ENCODE measurements at places on chromosomes 11 and 22.
A peak's percentile ranks its signal among the peaks of the same experiment; 100 is the strongest.

GRCh38 chr11:61862714-61863547 is 28.4 kb downstream of the FADS3 start:
- H3K36me3 ChIP-seq, result no peaks in the 10 kb centered on the region
- no peak overlapping the region for H3K4me3 ChIP-seq
- no peaks in the 10 kb centered on the region for H3K4me1 ChIP-seq
- H3K27me3 ChIP-seq, result no peaks in the 10 kb centered on the region
- H3K27ac ChIP-seq, result no peak overlapping the region

DNA sequence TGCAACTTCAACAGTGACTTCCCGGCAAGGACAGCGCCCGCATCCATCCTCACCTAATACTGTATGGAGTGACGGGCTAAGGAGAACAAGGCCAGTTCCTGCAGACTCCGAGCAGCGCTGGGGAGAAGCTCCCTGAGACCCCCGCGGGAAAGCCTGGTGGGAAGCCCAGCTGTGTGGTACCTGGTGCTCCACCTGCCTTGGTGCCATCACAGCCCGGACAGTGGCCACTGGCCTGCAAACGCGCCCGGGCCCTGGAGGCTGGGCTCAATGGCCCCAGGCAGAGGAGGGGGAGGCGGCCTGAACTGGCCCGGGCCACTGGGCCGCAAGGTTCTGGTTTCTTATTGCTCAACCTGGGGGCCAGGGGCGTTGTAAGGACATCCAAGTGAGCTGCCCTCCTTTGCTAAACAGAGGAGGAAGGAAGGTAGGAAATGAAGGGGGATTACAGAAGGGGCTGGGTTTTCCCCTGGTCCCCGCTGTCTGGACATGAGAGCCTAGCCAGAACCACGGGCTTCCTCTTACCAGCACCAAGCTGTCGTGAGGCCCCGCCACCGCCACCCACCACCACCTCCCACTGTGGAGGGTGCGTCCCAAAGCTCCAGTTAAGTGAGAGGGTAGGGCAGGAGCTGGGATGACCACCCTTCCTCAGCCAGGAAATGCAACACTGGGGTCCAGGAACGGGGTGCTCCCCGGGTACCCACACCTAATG is 8.5 kb upstream of the CDC42BPG start:
- H3K4me3 ChIP-seq, result no peak overlapping the region
- DNase-seq, result no peak
- H3K36me3 ChIP-seq, result no peaks in the 10 kb centered on the region
- peaks cover 52% of the 10 kb centered on the region for H3K4me1 ChIP-seq
- peak overlapping the region; percentile 39 for H3K27ac ChIP-seq

- H3K36me3 ChIP-seq, result no peaks in the 10 kb centered on the region
- H3K27ac ChIP-seq, result peak overlapping the region; percentile 36
- peaks cover 17% of the 10 kb centered on the region for H3K4me1 ChIP-seq
- no peak for DNase-seq
These were observed 9.8 kb downstream of the THAP12 start for GRCh38 chr11:76371170-76371569.

DNA sequence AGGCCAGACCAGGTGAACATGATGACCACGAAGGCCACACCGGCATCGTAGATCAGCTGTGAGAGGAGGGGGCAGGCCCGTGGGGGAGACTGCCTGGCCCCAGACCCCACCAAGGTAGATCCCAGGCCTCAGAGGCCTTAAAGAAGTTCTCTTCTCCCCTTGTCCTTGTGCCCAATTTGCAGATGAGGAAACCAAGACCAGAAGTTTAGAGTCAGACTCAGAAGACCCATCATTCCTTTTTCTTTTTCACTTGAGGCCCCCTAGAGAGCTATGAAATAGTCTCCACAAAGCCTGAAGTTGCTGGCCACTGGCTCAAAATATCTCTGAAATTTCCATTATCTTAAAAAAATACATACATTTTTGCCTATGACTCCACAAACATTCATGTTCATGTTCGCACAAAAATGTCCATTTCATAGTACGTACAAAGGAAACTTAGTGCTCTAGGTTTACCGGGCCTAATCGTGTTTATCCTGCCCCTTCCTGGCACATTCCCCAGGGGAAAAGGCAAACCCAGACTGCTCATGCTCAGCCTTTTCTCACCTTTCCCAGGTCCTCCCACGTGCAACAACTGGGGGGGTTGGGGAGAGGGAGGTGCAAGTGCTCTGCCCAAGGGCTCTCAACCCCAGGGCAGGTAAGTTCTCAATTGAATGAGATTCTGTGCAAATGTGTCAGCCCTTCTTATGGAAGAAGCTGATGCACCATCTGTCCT is 19.2 kb downstream of the SLC43A1 start:
- H3K4me1 ChIP-seq, result peaks cover 5% of the 10 kb centered on the region
- H3K27ac ChIP-seq, result no peak overlapping the region
- DNase-seq, result no peak

GRCh38 chr22:38523479-38523878 is 17.4 kb upstream of the DDX17 start:
- no peaks in the 10 kb centered on the region for H3K36me3 ChIP-seq
- no peak for DNase-seq
- H3K27ac ChIP-seq, result no peak overlapping the region
- no peak overlapping the region for H3K4me3 ChIP-seq

DNA sequence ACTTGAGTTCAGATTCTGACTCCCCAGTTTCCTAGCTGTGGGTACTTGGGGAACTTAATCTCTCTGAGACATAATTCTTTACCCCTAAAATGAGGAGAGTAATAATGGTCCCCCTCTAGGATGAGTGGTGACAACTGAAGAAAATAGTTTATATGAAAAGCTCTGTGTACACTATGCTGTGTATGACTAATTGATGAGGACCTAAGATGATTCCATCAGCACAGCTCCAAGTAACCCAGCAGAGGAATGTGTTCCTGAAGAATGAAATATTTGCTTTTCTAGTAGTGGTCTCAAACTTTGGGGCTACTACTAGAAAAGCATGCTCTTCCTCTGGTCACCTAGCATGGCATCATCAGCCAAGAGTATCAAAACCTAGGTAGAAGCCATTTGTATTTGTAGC is 217.3 kb upstream of the NARS2 start:
- no peak overlapping the region for H3K4me3 ChIP-seq
- no peaks in the 10 kb centered on the region for H3K4me1 ChIP-seq
- H3K27ac ChIP-seq, result no peak overlapping the region
- no peak for DNase-seq
- H3K27me3 ChIP-seq, result no peaks in the 10 kb centered on the region

DNA sequence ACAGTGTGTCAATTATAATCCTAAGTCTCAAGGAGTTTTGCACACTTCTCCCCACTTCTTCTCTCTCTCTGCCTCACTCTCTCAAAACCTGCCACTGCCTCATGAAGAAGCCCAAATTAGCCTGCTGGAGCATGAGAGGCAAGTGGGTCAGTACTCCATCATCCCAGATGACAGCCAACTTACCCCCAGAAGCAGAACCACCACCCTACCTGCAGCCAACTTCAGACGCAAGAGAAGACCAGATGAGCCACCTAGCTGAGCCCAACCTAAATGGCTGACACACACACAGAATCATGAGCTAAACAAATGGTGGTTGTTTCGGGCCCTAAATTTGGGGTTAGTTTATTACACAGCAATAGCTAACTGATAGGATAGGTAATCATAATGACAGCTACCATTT is 61.2 kb downstream of the CD82 start:
- no peaks in the 10 kb centered on the region for H3K36me3 ChIP-seq
- no peak overlapping the region for H3K27ac ChIP-seq
- no peaks in the 10 kb centered on the region for H3K4me1 ChIP-seq
- peak; percentile 12 for DNase-seq
- no peaks in the 10 kb centered on the region for H3K27me3 ChIP-seq

GRCh38 chr11:93541884-93542810 is 1.0 kb downstream of the SMCO4 start:
- H3K27me3 ChIP-seq, result no peaks in the 10 kb centered on the region
- no peaks in the 10 kb centered on the region for H3K4me1 ChIP-seq
- no peaks in the 10 kb centered on the region for H3K36me3 ChIP-seq
- peak overlapping the region; percentile 73 for H3K27ac ChIP-seq
- peak; percentile 56 for DNase-seq
- H3K4me3 ChIP-seq, result peak overlapping the region; percentile 68

DNA sequence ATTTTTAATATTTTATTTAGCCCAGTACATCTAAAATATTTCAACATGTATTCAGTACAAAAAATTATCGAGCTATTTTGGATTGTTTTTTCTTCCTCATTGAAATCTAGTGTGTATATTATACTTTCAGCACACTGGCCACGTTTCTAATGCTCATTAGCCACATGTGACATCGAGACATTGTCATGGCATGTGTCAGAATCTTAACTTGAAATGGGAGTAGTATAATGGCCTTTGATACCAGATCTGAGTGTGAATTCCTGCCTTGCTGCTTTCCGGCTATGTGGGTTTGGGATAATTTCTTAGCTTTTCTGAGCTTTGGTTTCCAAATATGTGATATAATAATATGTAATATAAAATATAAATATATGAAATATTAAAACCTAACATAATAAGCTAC is 54.3 kb downstream of the BCL2L13 start:
- no peaks in the 10 kb centered on the region for H3K27me3 ChIP-seq
- H3K4me1 ChIP-seq, result no peaks in the 10 kb centered on the region
- no peaks in the 10 kb centered on the region for H3K36me3 ChIP-seq
- H3K27ac ChIP-seq, result no peak overlapping the region

DNA sequence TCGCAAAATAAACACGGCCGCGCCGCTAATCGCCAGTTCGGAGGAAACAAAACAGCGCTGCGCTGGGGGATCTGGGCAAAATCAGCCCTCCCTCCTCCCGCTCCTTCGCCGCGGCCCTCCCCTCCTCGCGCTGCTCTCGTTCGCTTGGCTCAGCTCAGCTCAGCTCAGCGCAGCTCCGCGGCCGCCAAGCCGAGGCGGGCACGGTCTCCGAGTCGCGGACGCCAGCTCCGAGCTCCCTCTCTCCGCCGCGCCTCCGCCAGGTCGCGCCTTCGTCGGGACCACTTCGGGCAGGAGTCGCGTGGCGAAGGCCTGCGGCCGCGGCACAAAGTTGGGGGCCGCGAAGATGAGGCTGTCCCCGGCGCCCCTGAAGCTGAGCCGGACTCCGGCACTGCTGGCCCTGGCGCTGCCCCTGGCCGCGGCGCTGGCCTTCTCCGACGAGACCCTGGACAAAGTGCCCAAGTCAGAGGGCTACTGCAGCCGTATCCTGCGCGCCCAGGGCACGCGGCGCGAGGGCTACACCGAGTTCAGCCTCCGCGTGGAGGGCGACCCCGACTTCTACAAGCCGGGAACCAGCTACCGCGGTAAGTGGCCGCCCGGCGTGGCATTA is at the start of gene SPON1:
Gene SPON1 (plus strand): TSS at position 162 of the 607 bp plus-strand sequence. CDS start 182 bp downstream, at position 344.
- peak within 1 kb of the TSS; percentile 56 for H3K4me3 ChIP-seq
- H3K27ac ChIP-seq, result peak within 1 kb of the TSS; percentile 76
- no peaks in the 10 kb centered on the region for H3K36me3 ChIP-seq
- no peaks in the 10 kb centered on the region for H3K27me3 ChIP-seq
- H3K4me1 ChIP-seq, result peaks cover 6% of the 10 kb centered on the region

GRCh38 chr11:99818991-99819390 is 798.2 kb downstream of the CNTN5 start:
- no peak overlapping the region for H3K27ac ChIP-seq
- H3K27me3 ChIP-seq, result no peaks in the 10 kb centered on the region
- no peaks in the 10 kb centered on the region for H3K4me1 ChIP-seq
- no peak overlapping the region for H3K4me3 ChIP-seq

All from colonic mucosa (tissue), 4 donors.